Stimulated activated CD4-positive, alpha-beta T cell treated with anti-CD3 and anti-CD28 coated beads, Interleukin-15, amount 100 ng/mL, for 24 hours (primary cell): ENCODE measurements at places on chromosomes 2 and 18.

- DNase-seq: no peak
These were observed 200.9 kb downstream of the TWIST2 start for GRCh38 chr2:239048736-239049135.

DNA sequence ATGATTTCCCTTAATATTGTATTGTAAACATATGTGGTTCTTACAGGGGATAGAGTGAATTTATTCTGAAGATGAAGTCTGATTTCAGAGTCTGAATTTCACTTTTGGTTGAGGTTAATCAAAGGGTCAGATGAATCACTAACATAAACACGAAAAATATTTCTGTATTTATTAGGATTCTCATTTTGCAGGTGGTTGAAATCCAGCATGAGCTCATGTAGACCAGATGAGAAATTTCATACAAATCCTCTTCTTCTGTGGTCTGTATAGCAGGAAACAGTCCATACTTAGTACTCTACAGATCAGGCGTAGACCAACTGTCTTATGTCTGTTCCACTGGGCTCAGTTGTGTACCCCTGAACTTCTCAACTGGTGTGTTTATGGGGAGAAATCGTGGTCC, 157.8 kb downstream of the BABAM2 start:
- no peak for DNase-seq

DNA sequence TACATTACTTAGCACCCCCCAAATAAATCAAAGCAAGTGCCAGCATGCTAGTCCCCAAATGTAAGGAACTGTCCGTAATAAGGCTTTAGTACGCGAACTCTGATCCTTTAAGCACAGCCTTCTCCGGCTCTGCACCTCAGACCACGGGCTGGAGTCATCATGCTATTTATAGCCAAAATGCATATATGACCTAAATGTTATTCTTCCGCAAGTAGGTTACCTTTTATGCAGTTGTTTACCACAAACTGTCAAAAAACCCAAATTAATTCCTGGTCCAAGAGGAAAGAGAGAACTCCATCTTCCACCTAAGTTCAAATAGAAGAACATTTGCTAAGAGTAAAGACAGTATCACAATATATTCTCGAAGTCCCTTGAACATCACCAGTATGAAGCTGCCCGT, 42.7 kb downstream of the ZNF516 start:
- no peak for DNase-seq

DNA sequence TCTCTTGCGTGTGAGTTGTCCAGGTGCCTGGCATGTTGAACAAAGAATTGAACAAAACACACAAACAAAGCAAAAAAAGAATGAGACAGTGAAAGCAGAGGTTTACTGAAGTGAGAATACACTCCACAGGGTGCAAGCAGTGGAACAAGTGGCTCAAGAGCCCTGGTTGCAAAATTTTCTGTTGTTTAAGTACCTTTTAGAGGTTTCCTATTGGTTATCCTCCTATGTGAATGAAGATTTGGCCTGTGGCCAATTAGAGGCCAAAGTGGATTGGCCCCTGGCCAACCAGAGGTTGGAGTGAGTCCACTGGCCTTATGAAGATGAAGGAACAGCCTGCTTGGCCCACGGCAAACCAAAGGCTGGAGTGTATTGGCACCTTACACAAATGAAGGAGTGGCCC, 1188.5 kb upstream of the NRXN1 start:
- DNase-seq: no peak

GRCh38 chr2:90221300-90221651, 1529.8 kb downstream of the RPIA start:
- DNase-seq: no peak

DNA sequence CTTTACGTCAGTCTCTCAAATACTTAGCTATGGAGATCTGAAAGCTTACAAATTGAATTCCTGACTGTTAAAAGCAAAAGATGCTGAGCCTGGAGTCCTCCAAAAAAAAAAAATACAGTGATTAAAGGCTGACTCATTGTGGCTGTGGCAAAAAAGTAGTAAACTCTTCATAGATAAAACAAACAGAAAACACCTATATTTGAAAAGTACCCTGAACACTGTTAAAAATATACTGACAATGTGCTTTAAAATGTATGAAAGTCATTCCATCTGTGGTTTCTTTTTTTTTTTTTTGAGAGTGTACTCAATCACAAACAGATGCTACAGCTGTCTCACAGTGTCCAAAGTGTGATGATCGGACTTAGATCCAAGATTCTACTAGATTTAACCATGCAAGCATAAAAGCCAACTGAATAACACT, 267.6 kb upstream of the CYP26B1 start:
- no peak for DNase-seq

DNA sequence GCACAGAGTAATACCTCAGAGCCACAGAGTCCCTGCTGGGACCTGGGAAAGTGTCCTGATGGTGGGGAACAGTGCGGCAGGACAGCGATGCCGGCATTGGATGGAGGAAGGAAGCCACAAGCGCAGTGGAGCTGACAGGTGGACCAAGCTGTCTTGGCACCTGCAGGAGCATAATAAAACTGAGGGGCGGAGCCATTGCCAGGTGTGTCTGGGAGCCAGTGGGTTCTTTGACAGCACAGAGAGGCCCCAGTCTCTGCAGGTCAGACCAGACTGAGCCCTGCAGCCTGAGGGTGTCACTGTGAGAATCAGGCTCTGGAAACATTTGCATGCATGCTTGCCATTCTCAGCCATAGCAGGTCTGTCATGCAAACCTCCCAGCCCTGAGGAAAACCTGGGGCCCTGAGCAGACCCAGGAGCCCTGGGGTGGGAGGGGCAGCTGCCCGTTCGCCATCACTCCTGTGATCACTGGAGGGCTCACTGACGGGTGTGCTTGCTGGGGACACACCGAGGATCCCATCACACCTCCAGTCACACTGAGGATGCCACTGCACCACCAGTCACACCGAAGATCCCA, 210.5 kb upstream of the HDAC4 start:
- DNase-seq: no peak

DNA sequence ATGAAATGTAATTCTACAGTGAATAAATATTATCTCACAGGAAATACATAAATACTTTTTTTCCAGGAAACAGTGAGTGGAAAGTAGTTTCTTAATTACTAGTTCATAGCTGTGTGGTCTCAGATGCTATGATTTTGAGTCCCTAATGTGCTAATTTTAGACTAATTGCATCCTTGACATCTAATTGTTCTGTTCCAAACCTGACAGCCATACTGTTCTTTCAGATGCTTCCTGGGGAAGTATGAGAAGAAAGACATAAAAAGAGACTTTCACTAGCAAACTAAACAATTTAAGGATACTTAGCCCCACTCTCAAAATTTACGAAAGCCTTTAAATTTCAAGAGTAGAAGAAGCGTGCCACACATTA, 350.9 kb upstream of the CDH20 start:
- no peak for DNase-seq

- DNase-seq: no peak
These were observed 1.2 kb upstream of the ATF2 start for GRCh38 chr2:175169191-175169590.

DNA sequence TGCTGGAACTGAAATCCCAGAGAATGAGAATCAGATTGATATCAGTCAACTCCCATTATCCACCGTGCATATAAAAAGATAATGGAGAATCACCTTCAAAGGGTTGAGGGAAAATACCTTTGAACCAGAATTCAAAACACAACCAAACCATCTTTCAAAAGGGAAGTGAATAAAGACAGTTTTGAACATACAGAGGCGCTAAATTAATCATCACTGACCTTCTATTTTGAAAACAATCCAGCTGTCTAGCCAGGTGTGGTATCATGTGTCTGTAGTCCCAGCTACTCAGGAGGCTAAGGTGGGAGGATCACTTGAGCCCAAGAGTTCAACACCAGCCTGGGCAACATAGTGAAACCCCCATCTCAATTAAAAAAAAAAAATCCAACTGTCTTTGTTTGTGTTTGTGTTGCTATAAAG, 63.6 kb downstream of the TRABD2A start:
- peak; percentile 31 for DNase-seq

DNA sequence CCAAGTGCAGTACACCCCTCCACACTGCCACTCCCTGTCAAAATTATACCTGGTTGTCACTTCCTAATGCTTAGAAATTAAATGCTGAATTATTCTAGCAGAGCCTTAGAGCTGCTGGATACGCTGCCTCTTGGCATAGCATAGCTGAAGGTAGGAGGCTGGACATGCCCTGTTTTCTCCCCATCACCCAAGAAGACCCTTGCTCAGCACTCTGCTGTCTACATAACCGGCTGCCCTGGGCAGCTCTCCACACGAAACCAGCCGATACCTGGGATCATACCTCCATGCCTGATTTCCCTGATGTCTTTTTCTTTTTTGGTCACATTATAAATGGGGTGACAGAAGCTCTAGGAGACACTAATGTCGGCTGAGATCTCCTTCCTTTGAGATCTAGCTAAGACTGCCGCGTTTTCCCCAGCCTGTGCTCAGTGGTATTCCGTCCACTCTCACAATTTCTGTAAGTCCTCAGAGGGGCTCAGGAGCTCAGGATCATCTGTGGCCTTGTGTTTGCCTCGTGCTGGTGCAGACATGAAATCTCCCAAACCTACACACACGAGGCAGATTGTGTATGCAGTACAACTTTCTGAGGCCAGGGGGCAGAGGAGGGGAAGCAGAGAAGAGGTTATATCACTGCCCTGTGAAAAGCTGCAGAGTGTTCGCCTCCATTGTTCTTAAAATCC, 13.5 kb upstream of the ZAP70 start:
- DNase-seq: peak; percentile 75

GRCh38 chr2:10717628-10718027, 3.8 kb upstream of the ATP6V1C2 start:
- no peak for DNase-seq

DNA sequence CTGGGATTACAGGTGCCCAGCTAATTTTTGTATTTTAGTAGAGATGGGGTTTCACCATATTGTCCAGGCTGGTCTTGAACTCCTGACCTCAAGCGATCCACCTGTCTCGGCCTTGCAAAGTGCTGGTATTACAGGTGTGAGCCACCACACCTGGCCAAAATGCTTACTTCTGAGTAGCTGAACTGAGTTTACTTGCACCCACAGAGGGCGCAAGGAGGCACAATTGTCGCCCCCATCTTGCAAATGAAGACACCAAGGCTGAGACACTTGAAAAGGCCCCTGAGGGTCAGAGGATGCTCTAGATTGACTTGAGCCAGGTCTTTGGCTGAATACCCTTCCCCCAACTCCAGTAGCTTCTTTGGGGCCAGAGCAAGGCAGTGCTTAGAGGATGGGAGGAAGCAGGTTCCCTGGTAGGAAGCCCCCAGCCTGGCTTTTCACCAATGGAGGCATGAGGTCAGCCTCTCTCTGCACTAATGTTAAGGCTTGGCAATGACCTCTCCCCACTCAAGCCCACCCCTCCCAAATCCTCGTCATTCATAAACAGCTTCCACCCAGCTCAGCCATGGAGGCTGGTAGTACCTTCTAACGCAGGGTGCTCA, 14.5 kb upstream of the KIF1A start:
- no peak for DNase-seq

GRCh38 chr2:190841707-190842505, 38.7 kb upstream of the GLS start:
- DNase-seq: no peak

- no peak for DNase-seq
These were observed 7.4 kb downstream of the REEP1 start for GRCh38 chr2:86330001-86330400.

GRCh38 chr2:129765678-129766351, 213.7 kb upstream of the RAB6C start:
- no peak for DNase-seq
